ENCODE measurements at places on chromosomes 3 and 15. TPM values are rescaled to one million over a fixed set of nuclear protein-coding genes. Genes with fewer than 3 reads are reported as not detected.

The CCRL2 gene
- 0.78 TPM for total RNA-seq

The SAMMSON gene
- total RNA-seq: 0.08 TPM

The LRRC31 gene
- total RNA-seq: not detected

The NMNAT3 gene
- not detected for total RNA-seq

The MITF gene
- 12.5 TPM for total RNA-seq

The MFSD1 gene
- 56.8 TPM for total RNA-seq

The DRD3 gene
- not detected for total RNA-seq

The GOLGA8G gene
- not detected for total RNA-seq

The PAQR5 gene
- 9.4 TPM for total RNA-seq

The SLC2A2 gene
- not detected for total RNA-seq

The ASB14 gene
- total RNA-seq: 0.05 TPM

The ANKRD63 gene
- not detected for total RNA-seq

The DUOXA2 gene
- not detected for total RNA-seq

The RTP1 gene
- not detected for total RNA-seq

The SPSB4 gene
- total RNA-seq: 1.4 TPM

The PTX3 gene
- total RNA-seq: 21.0 TPM

The CLRN1 gene
- not detected for total RNA-seq

The SIDT1 gene
- total RNA-seq: not detected

The RETNLB gene
- not detected for total RNA-seq

The NANOGP8 gene
- total RNA-seq: not detected

The ARGFX gene
- total RNA-seq: not detected

The MOBP gene
- not detected for total RNA-seq

The SAMD7 gene
- total RNA-seq: not detected

The FBXL22 gene
- 39.5 TPM for total RNA-seq

The IGSF11 gene
- 0.10 TPM for total RNA-seq

The ARNT2 gene
- 26.3 TPM for total RNA-seq

The POLR2H gene
- total RNA-seq: 77.1 TPM

The MED12L gene
- total RNA-seq: 0.26 TPM

The GNL3 gene
- 153 TPM for total RNA-seq

The CTDSPL gene
- 108 TPM for total RNA-seq

The WDR49 gene
- not detected for total RNA-seq

The P3H2 gene
- total RNA-seq: 24.2 TPM

The FOXL2NB gene
- total RNA-seq: 3.3 TPM

The CCDC33 gene
- total RNA-seq: not detected

The CCR1 gene
- total RNA-seq: 0.53 TPM

The CCR9 gene
- not detected for total RNA-seq

Measured in myocyte (in vitro differentiated cells).